H7 (cell line): ENCODE measurements at places on chromosomes 5 and 9.

GRCh38 chr5:139663207-139664085, 15.3 kb downstream of the CXXC5 start:
- DNase-seq = no peak

GRCh38 chr9:97560851-97561250, 59.4 kb downstream of the TMOD1 start:
- no peak for DNase-seq

GRCh38 chr9:14300040-14300439, 13.9 kb downstream of the NFIB start:
- no peak for DNase-seq

- no peak for DNase-seq
Observed at GRCh38 chr9:114287001-114287762, 35.7 kb upstream of the ORM1 start.

- DNase-seq = no peak
Observed at GRCh38 chr5:96143450-96143849, 181.8 kb upstream of the ELL2 start.

- DNase-seq = no peak
Observed at GRCh38 chr9:109317311-109317978, 3.4 kb downstream of the EPB41L4B start.
